ENCODE measurements at places on chromosomes 2 and 18.
A peak's percentile ranks its signal among the peaks of the same experiment; 100 is the strongest.

- no peaks in the 10 kb centered on the region for H3K4me1 ChIP-seq
- H3K4me3 ChIP-seq = no peak overlapping the region
- DNase-seq = no peak
- no peaks in the 10 kb centered on the region for H3K27me3 ChIP-seq
- H3K36me3 ChIP-seq = no peaks in the 10 kb centered on the region
Measured at GRCh38 chr18:2036086-2036485, 535.2 kb downstream of the METTL4 start.

DNA sequence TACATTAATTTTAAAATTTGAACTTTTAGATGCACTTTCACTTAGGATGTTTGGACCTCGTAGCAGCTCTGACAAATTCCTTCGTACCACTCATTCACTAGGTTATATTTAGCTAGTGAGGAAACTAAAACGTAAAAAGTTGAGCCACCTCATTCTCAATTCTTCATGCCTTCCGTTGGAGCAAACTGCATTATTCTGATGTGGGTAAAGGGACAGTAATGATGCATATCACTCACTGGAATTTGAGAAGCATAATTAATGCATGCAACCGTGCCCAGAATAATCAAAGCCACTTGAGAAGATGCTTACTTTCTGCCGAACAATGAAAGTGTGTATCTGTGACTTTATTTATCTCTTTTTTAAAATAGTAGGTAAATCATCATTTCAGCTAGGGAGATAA, 2.2 kb downstream of the CNOT9 start:
- H3K36me3 ChIP-seq = peaks cover 36% of the 10 kb centered on the region
- H3K4me3 ChIP-seq = peak overlapping the region; percentile 99
- H3K4me1 ChIP-seq = peaks cover 1% of the 10 kb centered on the region

- H3K27me3 ChIP-seq = peaks cover 7% of the 10 kb centered on the region
- H3K27ac ChIP-seq = no peak overlapping the region
- no peak overlapping the region for H3K4me3 ChIP-seq
- peak; percentile 56 for DNase-seq
- H3K4me1 ChIP-seq = peaks cover 5% of the 10 kb centered on the region
- no peaks in the 10 kb centered on the region for H3K36me3 ChIP-seq
Measured at GRCh38 chr18:22324191-22325131, 93.3 kb downstream of the CTAGE1 start.

DNA sequence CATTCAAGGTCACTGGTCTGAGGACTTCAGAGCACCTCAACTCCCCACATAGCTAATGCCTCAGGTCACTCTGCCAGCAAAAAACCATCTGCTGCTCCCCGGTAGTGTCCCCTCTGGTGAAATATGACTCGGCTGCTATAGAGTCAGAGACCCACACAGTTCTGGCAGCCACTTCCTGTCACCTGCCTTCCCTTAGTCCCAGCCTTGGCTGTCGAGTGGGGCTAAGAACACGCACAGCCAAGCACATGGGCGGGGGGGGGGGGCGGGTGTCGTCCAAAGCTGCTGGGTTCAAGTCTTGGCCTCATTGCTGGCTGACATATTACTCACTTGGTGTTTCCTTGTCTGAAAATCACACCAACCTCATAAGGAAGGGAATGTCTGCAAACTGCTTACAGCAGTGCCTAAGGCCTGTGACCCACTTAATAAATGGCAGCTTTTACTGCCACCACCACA, 37.5 kb downstream of the POLR1A start:
- peaks cover 58% of the 10 kb centered on the region for H3K36me3 ChIP-seq
- H3K27ac ChIP-seq = no peak overlapping the region
- no peaks in the 10 kb centered on the region for H3K27me3 ChIP-seq
- H3K4me1 ChIP-seq = peaks cover 10% of the 10 kb centered on the region

DNA sequence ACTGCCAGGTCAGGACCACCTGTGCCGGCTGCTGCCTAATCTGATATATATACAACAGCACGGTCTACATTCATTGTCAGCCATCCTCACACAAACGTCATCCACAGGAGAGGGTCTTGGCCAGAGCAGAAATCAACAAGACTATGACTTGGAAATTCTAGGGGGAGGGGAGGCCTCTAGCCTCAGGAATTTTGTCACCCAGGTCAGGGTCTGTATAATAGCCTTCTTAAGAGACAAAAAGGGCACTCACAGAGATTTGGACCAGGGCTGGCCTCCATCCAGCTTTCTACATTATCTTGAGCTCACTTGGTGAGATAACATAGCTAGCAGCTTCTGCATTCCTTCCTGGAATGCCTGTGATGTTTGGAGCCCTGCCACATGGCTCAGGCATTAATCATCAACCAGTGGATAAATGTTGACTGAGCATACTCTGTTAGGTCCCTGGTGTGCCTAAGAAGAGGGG, 50.4 kb upstream of the CTIF start:
- H3K36me3 ChIP-seq = no peaks in the 10 kb centered on the region
- DNase-seq = peak; percentile 73
- H3K27me3 ChIP-seq = no peaks in the 10 kb centered on the region
- H3K27ac ChIP-seq = peak overlapping the region; percentile 85
- H3K4me1 ChIP-seq = peaks cover 7% of the 10 kb centered on the region

GRCh38 chr2:90077948-90078347, 1386.5 kb downstream of the RPIA start:
- H3K4me1 ChIP-seq = no peaks in the 10 kb centered on the region
- no peak for DNase-seq
- H3K27me3 ChIP-seq = peaks cover 27% of the 10 kb centered on the region
- no peak overlapping the region for H3K4me3 ChIP-seq
- no peak overlapping the region for H3K27ac ChIP-seq
